ENCODE measurements at places on chromosomes 11 and 22.

- no peak for DNase-seq
Observed at GRCh38 chr11:69209421-69210309, 53.9 kb downstream of the SMIM38 start.

- DNase-seq, result no peak
Observed at GRCh38 chr11:32162351-32162750, 71.5 kb downstream of the RCN1 start.

GRCh38 chr11:27129686-27130085 is 89.1 kb downstream of the BBOX1 start:
- no peak for DNase-seq

GRCh38 chr11:2436521-2437031 is 7.7 kb downstream of the TRPM5 start:
- DNase-seq, result no peak
